ENCODE measurements at places on chromosomes 13 and 19.

GRCh38 chr13:64936879-64937278, 2293.3 kb downstream of the PCDH9 start:
- H3K27ac ChIP-seq: no peak overlapping the region
- no peaks in the 10 kb centered on the region for H3K27me3 ChIP-seq
- no peak for ATAC-seq

- no peaks in the 10 kb centered on the region for H3K4me1 ChIP-seq
- ATAC-seq: no peak
- H3K4me3 ChIP-seq: no peak overlapping the region
Measured at GRCh38 chr13:79662882-79663281, 181.9 kb downstream of the NDFIP2 start.

- peaks cover 55% of the 10 kb centered on the region for H3K27me3 ChIP-seq
- H3K4me3 ChIP-seq: no peak overlapping the region
- peak overlapping the region; percentile 47 for H3K27ac ChIP-seq
- H3K4me1 ChIP-seq: no peaks in the 10 kb centered on the region
- ATAC-seq: peak; percentile 71
Measured at GRCh38 chr19:54248016-54248601, 5.5 kb upstream of the LILRA6 start.

DNA sequence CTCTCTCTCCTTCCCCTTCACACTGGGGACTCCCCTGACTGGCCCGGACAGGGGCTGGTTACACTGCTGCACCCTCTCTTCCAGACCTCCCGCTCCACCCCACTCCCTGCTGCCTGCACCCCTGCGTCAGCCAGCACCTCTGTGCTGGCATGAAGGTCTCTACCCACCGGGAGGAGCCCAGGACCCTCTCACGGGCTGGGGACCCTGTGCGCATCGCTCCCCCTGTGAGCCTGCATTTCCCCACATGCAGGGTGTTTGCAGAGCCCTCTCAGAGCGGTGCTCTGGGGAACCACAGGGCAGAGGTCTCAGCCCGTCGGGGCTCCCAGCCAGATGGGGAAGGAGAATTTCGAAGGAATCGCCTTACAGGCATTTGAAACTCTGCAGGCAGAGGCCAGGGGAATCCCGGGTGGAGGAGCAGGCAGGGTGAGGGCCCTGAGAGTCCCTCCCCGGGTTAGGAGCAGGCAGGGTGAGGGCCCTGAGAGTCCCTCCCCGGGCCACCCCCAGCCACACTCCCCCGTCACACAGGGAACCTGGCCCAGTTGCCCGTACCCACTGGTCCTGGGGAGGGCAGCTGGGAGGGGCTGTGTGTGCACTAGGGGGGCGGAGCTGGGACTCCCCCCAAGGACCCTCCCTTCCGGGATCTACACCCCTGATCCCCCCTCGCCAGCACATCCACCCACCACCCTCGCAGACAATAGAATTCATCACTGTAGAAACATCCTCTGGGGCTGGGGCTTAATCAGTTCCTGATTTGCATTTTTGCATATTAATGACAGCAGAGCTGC, 16.3 kb upstream of the TCF3 start:
- H3K4me3 ChIP-seq: no peak overlapping the region
- no peaks in the 10 kb centered on the region for H3K36me3 ChIP-seq
- H3K27ac ChIP-seq: no peak overlapping the region
- peaks cover 86% of the 10 kb centered on the region for H3K27me3 ChIP-seq

DNA sequence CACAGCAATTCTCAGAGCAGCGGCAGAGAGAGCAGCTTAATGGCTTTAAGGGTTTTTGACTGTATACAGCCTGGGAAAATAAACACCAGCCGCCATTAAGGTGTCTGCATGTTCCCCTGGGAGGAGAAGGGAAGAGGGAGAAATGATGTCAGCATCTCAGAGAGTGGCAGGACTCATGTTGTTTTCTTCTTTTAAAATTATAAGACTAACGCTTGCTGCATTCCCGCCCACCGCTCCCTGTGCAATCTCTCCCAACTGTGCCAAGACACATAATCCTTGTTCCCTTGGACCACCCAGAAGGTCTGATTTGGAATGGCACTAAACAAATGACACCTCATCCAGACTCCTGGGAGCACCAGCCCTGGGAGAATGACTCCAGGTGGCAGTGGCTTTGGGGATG, 27.7 kb upstream of the FAM216B start:
- no peak for ATAC-seq
- H3K27ac ChIP-seq: no peak overlapping the region
- no peaks in the 10 kb centered on the region for H3K4me1 ChIP-seq
- no peak overlapping the region for H3K4me3 ChIP-seq

Data from gastroesophageal sphincter (tissue), 4 donors.